LHCN-M2 (cell line): ENCODE measurements at places on chromosomes 1 and 21. TPM values are rescaled to one million over a fixed set of nuclear protein-coding genes. Genes with fewer than 3 reads are reported as not detected.

DNA sequence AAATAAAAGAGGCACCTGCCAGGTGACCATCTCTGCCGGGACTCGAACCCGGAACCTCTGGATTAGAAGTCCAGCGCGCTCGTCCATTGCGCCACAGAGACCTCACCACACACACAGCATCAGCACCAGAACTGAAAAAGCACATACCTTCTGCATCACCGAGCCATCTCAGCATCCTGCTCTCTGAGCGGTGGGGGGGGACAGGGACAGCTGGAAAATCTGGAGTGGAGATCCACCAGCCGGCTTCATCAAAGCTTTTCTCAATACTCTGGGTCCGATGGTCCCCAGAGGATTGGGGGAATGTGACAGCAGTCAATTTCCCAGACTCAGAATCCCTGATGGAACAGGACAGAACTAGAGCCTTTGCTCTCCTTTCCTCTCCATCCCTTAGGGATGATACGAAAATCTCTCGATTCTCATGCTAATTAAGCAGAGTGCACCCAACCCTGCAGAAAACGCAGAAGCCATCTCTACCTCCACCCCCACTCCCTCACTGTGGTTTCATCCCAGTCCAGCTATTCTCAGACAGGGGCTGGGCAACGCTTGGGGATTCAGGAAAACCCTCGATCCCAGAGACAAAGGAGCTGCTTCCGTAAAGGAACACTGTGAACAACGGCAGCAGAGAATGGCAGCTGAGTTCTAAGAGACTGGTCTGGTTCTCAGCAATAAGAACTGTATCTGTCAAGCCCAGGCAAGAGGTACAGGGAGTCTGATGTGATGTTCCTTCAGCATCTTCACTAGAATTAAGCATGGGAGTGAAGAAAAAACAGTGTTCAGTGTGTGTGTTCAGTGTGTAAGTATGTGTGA, 29.6 kb upstream of the CADM3 start:
- peak; percentile 61 for DNase-seq

- DNase-seq, result no peak
Observed at GRCh38 chr1:228071839-228072657, 10.5 kb upstream of the ARF1 start.

DNA sequence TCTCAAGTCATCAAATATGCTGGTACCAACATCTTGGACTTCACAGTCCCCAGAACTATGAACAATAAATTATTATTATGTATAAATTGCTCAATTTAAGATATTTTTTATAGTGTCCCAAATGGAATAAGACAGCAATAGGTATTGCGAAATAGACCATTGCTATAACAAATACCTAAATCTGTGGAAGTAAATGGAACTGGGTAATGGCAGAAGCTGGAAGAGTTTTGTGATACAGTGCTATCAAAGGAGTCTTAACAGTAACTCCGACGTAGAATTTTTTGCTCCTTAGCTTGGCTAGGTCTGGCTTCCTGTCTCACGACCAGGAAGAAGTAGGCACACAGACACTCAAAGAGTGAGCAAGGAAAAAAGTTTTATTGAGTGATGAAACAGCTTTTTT, 1791.5 kb downstream of the PLA2G4A start:
- DNase-seq, result no peak

GRCh38 chr1:92211166-92211565, 6.5 kb upstream of the C1orf146 start:
- peak; percentile 75 for DNase-seq

DNA sequence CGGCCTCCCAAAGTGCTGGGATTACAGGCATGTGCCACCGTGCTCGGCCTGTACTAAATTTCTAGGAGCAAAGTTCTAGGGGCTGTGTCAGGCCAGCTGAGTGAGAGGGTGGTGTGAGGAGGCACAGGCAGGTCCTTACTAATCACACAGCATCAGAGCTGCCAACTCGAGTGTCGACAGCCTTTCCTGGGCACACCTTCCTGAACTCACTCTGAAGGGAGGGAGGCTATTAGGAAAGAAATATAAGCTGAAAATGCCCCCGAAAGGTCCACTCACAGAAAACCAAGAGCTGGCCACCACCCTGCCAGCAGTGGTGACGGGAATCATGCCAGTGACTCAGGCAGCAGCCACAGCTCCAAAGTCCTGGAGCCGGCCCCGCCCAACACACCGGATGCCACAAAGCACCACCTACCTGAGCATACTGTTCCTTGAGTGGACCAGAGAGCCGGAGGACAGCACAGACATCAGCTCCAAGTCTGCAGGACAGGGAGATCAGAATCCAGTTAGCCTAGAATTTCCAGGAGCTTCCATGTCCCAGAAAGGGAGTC, 4.5 kb downstream of the PMVK start:
- DNase-seq, result no peak

DNA sequence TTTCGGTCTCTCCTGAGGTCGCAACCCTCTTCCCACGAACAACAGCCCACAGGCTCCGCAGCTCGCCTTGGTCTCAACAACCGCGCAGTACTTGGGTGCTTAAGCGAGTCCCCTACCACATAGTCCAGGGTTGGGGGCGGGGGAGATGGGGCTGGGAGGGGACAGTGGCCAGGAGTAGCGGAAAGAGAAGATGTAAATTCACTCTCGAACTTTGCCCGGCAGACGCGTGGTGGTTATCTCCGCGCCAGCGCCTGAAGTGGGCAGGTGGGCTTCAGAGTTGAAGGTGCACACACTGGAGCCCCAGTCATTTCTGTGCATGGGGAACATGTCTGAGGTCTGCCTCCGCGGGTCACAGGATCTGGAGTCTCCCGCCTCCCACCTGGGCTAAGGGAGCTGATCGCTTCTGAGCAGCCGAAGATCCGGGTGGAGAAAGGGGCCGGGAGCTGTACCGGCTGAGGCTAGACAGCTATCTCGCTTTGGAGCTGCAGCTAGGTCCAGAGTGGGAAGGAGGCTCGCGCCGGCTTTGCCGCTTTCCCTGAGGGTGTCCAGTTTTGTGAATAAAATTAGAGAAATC, 4.3 kb upstream of the FOXD2 start:
- DNase-seq, result no peak

DNA sequence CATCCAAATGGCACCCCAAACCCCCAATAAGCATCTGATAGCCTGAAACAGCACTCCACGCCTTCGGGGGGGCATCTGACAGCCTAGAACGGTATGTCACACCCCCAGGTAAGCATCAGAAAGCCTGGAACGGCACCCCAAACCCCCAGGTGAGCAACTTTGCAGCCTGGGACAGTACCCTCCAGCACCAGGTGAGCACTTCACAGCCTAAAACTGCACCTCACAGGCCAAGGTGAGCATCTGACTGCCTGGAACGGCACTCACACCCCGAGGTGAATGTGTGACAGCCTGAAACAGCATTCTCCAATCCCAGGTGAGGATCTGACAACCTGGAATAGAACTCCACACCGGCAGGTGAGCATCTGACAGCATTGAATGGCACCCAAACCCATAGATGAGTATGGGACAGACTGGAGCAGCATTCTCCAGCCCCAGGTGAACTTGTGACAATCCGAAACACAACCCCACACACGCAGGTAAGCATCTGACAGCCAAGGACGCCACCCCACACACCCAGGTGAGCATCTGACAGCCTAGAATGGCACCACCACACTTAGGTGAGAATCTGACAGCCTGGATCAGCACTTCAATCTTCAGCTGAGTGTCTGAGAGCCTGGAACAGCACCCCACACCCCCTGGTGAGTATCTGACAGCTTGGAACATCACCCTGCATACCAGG, 18.3 kb upstream of the MMEL1 start:
- DNase-seq, result no peak

- DNase-seq, result no peak
Observed at GRCh38 chr1:18072066-18072465, 35.5 kb upstream of the IGSF21 start.

DNA sequence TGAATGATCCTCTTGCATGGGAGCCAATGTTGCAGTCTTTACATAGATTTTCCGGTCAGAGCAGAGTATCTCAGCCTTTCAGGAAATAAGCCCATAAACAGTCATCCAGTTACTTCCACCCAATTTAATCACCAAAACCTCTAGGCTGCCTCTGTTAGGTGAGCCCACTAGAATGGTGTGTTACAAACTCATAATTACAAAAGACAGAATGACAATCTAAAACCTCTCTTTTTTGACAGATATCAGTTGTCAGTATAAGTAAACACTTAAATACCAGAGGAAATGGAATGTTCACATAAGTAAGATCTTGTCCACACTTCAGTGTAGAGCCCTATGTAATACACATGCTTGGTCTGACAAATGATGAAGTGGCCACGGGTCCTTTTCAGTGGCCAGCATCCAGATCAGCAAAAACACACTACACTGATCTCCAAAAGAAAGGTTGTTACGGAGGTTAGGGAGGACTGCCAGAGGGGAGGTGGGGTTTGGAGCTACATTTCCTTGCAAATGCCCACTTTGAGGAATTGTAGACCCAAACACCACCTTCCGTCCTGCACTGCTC, 71.3 kb upstream of the FBXO28 start:
- no peak for DNase-seq

- no peak for DNase-seq
Observed at GRCh38 chr1:61050541-61051442, 31.6 kb upstream of the NFIA start.

GRCh38 chr1:97740891-97741290, 179.9 kb downstream of the DPYD start:
- DNase-seq, result no peak

DNA sequence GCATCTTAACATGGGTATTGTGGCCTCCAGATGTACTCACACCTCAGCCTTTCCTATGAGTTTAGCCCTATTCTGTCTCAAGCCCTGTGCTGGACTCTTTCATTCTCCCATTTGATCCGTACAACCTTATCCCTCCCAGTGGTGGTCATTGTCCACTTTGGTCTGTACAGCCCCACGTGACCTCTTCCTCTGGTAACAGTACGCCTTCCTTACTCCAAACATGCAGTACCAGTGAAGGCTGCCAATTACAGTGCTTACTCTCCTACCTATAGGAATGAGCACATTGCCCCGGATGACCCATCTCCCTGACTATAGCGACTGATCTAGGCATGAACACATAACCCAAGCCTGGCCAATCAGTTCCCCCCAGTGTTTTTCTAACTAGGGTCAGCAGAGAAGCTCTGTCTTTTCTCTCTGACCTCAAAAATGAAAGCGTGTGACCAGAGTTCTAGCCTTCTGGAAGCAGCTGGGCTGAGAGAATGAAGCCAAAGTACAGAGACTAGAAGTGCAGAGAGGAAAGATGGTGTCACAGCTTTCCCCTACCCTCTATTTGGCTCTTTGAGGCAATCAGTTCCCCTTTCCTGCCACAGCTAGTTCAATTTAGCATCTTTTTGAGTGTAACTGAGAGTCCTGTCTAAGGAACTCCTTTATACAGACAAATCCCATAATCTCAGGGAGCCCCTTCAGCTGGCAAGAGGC, 9.9 kb upstream of the QSOX1 start:
- DNase-seq, result no peak

DNA sequence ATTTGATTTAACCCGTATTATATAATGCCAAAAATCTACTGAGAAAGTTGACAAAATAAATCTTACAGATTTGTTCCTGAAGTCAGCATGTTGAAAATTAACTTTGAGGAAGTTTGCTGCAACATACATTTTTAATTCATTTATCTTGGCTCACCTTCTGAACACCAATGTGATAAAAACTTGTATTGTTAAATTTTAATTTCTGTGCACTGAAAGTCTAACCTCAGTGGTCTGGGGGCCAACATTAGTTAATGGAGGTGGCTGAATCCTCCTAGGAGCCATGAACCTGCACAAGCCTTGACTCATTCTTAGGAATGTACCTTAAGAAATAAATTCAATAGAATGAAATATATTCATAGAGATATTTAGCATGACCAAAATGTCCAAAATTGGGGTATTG, 95.3 kb downstream of the ADSS2 start:
- DNase-seq, result no peak

DNA sequence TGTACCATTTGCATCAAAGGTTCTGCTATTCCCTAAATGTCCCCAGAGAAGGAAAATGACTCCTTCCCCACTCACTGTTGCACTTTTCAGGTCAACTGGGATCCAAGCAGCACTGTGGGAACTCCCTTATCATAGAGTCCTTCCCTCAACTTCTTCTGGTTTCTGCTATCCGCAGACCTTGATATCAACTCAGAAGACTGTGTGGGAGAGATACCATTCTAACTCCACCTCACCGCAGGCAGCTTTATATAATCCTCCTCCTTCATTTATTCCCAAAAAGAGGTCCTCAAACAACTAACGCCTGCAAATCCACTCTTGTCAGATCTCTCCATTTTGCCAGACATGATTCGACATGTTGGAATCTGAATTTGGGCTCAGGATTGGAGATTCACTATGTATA, 27.3 kb downstream of the LHX9 start:
- DNase-seq, result no peak

GRCh38 chr1:245062741-245063305, 92.0 kb upstream of the KIF26B start:
- no peak for DNase-seq

GRCh38 chr1:3906672-3907020, 6.6 kb upstream of the C1orf174 start:
- DNase-seq, result no peak

DNA sequence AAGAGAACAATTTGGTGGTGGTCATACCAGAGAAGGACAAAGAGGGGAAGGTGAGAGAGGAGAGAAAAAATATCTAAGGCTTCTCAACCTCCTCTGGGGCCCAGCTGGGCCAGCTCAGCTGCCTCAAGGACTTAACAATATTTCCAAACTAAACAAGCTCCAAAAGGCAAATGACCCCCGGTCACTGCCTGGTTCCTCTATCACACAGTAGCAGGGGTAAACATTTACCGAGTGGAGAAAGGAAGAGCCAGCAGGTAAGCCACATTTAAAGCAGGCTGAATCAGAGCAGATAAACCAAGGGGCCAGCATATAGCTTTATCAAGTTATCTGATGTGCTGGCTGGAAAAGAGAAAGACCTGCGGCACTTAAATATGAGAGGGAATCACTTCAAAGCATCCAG, 102.1 kb downstream of the KCND3 start:
- DNase-seq, result no peak

- DNase-seq, result peak; percentile 57
Observed at GRCh38 chr1:183143576-183144315, 42.3 kb upstream of the LAMC2 start.

DNA sequence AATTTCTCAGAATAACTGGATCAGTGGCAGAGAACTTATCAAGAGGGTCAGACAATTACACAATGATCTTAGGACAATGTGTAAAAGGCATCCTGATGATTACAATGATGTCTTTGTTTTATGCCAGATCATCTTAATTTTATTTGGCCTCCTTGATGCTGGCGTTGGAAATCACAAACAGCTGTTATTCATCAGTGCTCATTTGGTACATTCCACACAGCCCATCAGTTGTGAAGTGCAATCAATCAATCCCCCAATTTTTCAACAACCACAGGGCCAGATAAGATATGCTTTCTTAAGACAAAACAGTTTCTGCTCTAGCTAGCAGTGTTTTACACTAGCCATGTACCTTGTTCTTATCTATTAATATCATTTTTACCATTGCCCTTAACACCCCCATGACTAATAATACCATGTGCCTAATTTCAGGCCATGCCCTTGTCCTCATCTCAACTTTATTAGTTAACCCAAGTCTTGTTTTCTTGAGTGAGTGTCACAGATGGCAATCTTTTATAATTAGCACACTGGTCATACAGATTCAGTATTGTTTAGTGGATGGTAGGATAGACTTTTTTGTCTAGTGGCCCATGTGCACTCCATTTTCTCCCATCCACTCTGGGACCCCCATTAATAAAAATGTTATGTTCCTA, 40.8 kb upstream of the COL24A1 start:
- peak; percentile 29 for DNase-seq

Gene SYPL2
- 0.06 and 0.34 TPM in 2 replicates for total RNA-seq

Gene INSRR
- not detected in 2 replicates for total RNA-seq

Gene MYOG
- total RNA-seq, result 0.13 and 5.7 TPM in 2 replicates

Gene LHX8
- total RNA-seq, result not detected in 2 replicates

Gene BEND5
- 0.29 and 0.58 TPM in 2 replicates for total RNA-seq

Gene C1QC
- total RNA-seq, result not detected in 2 replicates

Gene C1orf141
- not detected in 2 replicates for total RNA-seq

Gene GPBP1L1
- 110 and 116 TPM in 2 replicates for total RNA-seq

Gene IKBKE
- 9.2 and 10.7 TPM in 2 replicates for total RNA-seq

Gene HES5
- not detected in 2 replicates for total RNA-seq

Gene INAVA
- 0.63 and 1.5 TPM in 2 replicates for total RNA-seq
